Activated CD4-positive, CD25-positive, alpha-beta regulatory T cell treated with anti-CD3 and anti-CD28 coated beads, Interleukin-2, amount 50 U/mL, for 16 hours (primary cell): ENCODE measurements at places on chromosomes 11 and 22.

GRCh38 chr11:67636962-67637361, 2.6 kb downstream of the TBX10 start:
- DNase-seq = no peak

DNA sequence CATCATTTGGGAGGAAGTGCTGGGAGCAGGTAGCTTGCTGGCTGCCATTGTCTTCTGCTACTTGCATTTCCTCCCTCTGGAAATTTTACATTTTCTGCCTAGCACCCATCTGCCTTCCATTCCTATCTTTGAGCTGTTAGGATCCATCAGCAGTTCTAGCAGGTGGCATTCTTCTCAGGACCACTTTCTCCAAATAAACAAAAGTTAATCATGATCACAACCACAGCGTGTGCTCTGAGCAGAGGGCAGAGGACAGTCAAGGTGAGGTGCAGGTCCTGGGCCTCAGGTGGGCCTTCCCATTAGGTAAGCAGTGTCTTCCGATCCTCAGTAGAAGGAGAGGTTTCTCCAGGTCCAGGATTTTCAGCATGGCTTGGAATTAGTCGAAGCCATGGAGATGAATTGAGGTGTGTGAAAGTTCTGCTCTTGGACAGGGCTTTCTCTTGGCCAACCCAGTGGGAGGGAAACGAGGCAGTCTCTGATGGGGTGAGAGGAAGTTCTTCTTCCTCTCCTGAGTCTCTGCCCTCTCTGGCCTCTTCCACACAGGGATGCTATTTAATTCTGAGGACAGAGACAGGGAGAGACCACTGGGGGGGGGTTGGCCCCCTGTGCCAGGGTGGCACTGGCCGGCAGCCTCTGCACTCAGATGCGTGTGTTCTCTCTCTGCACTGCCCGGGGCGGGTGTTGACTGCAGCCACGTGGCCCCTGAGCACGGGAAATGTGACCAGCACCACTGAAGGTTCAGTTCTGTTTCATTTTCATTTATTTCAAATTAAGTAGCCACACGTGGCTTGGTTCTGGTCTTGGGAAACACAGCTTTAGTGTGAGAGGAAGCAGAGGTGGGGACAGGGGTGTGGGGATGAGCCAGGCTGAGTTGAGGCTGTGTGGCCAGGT, 170.8 kb downstream of the TBC1D22A start:
- no peak for DNase-seq

DNA sequence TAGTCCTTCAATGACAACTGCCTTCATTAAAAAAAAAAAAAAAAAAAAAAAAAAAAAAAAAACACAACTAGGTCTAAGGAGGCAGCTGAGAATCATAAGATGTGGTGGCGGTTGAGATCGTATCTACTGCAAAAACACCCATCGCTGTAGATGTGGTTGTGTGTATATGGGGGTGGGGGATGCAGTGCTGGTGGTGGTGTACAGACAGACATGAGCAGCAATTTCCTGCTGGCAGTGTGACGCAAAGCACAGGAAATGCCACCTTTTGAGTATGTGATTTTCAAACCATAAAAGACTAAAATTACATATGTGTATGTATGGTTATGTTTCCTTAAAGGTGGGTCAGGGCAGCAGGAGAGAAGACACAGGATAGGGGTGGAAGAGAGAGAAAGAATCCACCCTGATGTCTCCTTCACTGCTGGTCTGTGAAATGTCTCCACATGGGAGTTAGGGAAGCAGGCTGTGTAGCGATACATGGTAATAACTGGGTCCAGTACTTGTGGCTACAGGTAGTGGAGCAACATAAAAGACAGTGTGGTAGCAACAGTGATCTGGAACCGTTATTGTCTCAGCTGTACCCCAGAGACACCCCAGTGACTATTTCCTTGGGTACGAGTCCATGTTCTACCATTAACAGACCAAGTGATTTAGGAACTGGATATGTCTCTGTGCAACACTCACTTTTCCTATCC, 57.9 kb downstream of the SYTL2 start:
- DNase-seq = peak; percentile 82

GRCh38 chr11:2580571-2581001, 119.2 kb downstream of the KCNQ1OT1 start:
- no peak for DNase-seq

GRCh38 chr11:75463106-75463774, 30.2 kb upstream of the KLHL35 start:
- DNase-seq = no peak

- no peak for DNase-seq
Measured at GRCh38 chr11:47099918-47100315, 76.8 kb downstream of the ARFGAP2 start.

- no peak for DNase-seq
Measured at GRCh38 chr11:69893631-69894030, 74.4 kb upstream of the FGF3 start.

- DNase-seq = no peak
Measured at GRCh38 chr11:44985721-44986120, 35.0 kb upstream of the TP53I11 start.

DNA sequence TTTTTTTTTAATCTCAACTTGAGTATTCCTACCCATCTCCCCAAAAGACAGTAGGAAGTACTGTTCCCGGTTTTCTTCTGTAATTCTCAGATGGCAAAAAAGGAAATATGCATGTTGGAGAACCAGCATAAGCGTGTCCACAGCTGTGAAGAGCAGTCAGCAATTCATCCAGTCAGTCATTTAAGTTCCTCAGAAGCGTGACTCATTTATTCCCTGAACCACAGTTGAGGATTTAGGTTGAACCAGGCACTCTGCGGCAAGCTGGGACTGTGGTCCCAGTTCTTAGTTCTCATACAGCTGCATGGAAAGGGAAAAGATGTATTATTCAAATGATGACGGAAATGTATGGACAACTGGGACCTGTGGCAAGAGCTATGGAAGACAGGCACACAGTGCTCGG, 61.0 kb upstream of the MYO18B start:
- no peak for DNase-seq

DNA sequence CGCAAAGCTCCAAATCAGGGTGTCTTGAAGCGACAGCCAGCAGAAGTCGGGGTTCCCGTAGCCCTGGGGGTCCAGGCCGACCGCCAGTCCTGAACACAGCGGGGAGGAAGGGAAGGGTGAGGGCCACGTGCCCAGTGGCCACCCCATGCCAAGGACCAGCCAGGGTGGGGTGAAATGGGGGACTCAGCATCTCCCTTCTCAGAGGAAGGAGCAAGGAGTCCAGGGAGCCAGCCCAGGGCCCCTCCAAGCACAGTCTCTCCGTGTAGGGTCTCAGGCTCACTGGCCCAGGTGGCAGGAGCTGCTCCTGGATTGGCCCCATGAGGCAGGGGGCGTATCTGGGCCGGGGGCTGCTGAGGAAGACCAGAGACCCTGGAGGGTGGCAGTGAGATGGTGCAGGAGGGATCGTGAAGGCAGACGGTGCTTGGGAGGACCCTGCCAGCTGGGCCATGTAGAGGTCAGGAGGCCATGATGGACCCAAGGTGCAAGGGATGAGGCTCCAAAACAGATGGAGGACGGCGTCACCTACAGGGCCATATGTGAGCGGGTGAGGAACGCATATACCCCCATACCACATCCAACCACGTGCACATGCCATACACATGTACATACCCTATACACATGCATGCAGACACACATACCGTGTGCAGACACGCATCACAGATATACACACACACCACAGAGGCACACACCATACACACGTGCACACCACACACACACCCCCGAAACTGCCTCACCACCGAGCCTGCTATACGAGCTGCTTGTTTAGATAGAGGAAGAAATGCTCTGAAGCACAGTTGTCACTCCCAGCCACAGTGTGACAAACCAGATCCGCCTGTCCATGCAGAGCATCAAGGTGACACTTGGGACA, 34.4 kb downstream of the TRMU start:
- no peak for DNase-seq

DNA sequence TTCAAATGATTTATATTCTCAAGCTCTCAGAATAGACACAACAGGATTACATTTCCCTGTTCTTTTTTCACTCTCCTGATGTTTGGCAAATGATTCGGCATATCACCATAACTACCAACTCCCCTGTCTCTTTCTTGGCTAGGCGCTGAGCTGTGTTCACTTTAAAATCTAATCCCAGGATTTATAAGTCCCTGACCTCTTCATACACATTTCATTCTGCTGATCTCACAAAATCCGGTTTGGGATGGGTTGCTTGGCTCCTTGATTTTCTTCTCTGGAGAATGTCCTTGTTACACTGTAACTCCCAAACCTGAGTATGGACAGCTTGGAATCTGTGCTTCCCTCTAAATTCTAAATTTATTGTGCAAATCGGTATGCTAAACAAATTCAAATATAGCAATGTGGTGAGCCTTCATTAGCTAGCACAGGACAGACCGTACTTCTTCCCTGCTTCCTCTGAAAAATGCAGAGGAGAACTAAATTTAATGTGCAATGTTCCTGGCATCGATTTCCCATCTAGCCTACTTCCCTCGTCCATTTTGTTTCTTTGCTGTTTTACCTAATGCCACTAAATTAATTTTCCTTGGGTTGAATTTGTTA, 858.5 kb upstream of the FAT3 start:
- no peak for DNase-seq

- DNase-seq = no peak
Measured at GRCh38 chr11:19374151-19374569, 133.4 kb upstream of the E2F8 start.

DNA sequence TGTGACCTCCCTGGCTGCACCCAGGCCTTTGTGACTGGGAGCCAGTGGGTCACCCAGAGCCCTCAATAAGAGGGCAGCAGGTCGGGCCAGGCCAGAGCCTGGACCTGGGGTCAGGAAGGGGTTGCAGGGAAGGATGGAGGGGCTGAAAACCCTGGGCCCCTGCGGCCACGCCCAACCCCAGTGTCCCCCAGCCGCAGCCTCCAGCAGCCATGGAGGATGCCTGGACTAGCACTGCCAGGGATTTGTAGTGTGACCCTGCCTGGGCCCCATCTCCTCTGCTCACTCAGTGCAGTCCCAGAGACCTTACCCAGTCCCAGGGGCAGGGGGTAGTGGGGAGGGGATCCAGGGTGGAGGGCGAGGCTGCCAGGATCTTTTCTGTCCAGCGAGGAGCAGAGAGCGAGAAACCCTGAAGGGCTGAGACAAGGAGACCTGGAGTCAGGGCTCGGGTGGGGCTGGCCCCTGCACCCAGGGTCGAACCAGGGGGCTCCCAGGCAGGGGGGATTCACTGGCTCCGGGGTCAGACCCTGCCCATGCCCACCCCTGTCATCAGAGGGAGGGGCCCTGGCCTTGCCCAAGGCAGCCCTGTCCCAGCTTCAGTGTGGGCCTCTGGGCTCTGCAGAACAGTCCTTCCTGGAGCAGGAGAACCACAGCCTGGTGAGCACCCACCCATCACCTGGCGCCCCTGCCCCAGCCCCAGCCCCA, 187.5 kb downstream of the IGLL1 start:
- DNase-seq = no peak

DNA sequence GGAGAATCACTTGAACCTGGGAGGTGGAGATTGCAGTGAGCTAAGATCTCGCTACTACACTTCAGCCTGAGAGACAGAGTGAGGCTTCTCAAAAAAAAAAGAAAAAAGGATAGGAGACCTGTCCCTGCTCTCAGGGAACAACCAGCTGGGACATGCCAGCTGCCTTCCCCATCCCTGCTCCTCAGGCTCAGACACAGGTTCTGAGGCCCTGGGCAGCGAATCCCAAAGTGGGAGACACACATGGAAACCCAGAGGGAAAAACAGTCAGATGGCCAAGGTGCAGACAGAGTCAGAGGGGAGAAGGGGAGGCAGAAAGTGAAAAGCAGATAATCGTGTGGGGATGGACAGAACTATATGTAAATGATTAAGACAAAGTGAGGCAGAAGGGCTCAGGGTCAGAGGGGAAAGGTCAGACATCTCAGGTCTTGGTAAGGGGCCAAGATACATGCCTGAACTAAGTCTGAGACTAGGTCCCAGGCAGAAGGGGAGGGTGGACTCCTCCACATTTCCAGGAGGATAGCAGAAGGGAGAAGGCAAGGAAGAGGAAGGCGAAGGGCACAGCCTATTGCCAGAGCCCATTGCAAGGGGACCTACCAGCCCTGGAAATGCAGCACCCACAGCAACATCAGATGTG, 14.2 kb downstream of the STARD10 start:
- DNase-seq = no peak

- DNase-seq = no peak
Measured at GRCh38 chr11:93072229-93072914, 102.9 kb downstream of the MTNR1B start.

DNA sequence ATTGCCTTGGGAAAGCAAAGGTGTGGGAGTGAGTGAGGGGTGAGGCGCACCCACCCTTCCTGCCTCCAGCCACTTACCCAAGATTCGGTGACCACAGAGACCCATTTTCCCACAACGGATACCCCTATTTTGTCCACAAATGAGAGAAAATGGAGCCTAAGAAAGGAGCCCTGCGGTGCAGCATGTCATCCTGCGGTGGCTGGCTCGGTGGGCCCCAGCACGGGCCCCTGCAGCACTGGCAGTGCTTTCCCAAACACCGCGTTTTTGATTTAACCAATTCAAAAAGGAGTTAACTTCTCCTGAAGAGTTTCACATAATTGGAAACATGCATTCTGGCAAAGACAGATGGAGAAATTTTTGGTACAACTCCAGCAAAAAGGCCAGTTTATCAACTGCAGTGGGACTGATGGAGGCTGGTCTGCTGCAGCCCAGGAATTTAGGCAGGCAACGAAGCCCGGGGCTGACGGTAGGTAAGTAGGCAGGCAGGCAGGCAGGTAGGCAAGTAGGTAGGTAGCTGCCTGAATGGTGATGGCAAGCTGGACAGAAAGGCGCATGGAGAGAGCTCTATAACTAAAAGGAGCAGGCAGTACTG, 84.2 kb downstream of the FDX1 start:
- DNase-seq = no peak

GRCh38 chr11:60111793-60112192, 23.3 kb downstream of the MS4A2 start:
- DNase-seq = no peak

DNA sequence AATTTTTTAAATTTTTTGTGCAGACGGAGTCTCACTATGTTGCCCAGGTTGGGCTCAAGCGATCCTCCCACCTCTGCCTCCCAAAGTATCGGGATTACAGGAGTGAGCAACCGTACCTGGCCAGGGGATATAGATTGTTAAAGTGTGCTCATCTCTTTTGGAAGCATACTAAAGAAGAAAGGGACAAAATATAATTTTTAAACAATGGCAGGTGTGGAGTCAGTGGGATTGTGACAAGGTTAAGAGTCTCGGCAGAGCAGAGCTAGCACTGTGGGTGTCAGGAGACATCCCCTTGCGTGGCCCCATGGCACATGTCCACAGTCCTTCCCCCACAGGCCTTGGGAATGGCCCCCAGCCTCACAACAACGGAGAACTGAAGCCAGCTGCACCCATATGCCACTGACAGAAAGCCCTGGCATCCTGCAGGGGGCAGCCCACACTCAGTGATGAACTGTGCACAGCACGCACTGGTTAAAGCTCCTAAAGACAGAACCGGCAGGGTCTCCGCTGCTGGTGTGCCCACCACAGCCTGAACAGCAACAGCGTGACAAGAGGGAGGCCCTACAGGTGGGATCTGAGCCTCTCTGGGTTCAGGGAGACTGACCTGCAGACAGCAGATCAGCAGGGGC, 29.9 kb downstream of the SERPIND1 start:
- no peak for DNase-seq

GRCh38 chr11:60168306-60168705, 14.6 kb downstream of the MS4A6A start:
- no peak for DNase-seq
